ENCODE measurements at places on chromosomes 7 and 10.

DNA sequence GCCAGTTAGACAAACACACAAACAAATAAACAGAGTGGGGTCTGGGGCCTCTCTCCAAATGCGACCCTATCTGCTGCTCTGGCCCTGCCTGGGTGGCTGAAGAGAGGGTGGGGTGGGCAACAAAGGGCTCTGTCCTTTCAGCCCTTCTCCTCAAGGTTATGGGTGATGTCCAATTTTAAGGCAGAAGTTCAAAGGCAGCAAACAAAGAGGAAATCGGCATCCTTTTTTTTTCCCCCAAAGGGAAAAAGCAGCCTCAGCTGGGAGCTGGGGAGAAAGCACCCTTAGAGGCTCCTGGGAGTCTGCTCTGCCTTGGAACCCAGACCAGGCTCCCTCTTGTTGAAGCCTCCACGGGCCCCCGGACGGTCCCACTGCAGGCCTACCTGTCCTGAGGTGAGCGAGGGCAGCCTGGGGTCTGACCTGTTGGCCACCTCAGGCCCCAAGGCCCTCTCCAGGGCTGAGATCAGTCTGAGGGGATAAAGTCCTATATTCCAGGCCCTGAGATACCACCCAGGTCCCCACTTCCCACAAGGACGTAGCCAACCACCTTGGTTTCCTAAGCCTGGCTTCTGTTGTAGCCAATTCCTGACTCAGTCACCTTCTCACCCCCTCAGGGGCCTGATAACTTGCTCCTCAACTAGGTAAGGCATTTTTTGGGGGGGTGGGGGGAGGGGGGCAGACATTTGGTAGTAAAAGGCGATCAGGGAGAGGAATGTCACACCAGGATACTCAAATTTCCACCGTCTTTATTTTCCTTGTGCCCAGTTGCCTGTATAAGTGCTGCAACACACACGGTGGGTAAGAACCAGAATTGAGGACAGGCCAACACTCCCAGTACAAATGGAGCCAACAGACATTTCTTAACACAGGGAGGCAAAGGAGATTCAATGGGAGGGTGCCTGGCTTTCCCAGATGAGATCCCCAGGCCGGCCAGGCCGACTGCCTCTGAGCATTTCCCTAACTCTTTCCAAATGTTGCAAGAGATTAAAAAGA is 4.3 kb downstream of the HOXA11 start:
- no peak for DNase-seq

- no peak for DNase-seq
Measured at GRCh38 chr7:106795084-106795876, 69.8 kb upstream of the PIK3CG start.

DNA sequence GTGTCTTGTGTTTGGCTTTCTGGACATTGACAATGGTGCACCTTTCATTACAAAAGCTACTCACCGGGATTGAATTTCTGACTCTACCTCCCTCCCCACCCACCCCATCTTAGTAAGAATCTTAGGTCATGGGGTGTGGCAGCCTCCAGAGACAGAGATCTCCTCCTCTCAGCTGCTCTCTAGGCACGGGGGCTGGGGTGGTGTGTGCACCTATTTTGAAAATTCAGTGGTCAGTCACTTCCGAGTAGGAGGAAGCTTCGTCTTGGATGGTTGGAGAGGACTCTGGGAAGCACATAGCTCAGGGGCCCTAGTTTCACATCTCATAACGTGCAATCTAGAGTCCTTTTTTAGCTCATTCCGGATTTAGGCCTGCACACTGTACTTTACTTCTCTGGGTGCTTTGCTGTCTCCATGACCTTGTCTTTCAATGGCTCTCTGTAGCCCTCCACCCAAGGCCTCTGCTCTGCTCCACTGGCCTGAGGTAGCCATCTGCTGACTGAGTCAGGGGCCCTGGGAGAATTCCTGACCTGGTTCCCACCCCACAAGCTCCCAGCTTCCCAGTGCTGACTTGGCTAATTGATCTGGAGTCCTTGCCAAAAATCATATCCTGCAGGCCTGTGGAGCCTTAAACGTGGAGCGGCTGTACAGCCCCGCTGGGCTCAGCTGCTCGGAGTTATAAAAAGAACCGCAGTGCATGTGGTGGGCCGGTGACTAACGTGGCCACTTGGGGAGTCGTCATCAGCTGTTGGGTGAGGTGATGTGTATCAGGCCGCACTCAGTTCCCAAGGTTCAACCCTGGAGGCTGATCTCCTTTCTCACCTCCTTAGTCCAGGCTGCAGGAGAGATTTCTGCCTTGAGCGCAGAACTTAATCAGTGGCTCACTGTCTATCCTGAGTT is 19.3 kb upstream of the ADAMTS14 start:
- DNase-seq = peak; percentile 99

DNA sequence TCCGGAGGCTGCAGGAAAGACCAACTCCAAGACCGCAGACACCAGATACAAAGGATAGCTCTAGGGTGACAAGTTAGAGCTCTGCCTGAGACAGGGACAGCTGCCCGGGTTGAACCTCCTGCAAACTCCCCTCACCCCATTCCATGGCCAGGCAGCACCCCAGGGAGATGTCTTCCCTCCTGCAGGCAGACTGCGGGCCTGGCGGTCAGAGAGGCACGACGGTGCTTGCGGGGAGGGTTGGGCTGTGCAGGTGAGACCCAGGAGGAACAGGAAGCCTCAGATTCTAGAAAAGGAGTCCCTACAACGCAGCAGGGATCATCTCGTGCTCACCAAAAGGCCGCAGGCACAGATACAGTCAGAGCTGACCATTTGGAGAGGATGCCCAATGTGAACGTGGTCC is 34.6 kb downstream of the CARD11 start:
- no peak for DNase-seq

GRCh38 chr7:28130277-28130676 is 50.3 kb downstream of the JAZF1 start:
- peak; percentile 82 for DNase-seq

DNA sequence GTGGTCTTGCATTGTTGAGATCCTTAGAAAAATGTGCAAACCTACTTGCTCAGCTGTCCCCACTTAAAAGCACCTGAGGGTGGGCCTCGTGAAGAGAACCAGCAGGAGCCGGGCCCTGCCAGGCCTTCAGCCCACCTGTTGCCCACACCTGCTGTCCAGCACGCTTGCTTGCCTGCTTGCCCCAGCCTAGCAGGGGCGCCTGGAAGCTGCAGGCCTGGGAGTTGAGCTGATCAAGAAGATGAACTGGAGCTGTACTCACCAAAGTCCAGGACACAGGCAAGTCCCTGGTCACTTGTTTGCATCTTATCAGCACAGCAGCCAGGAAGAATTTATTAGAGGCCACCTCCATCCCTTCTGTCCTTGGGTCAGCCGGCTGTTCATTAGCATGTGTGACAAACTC is 23.2 kb downstream of the CYP26A1 start:
- DNase-seq = no peak

DNA sequence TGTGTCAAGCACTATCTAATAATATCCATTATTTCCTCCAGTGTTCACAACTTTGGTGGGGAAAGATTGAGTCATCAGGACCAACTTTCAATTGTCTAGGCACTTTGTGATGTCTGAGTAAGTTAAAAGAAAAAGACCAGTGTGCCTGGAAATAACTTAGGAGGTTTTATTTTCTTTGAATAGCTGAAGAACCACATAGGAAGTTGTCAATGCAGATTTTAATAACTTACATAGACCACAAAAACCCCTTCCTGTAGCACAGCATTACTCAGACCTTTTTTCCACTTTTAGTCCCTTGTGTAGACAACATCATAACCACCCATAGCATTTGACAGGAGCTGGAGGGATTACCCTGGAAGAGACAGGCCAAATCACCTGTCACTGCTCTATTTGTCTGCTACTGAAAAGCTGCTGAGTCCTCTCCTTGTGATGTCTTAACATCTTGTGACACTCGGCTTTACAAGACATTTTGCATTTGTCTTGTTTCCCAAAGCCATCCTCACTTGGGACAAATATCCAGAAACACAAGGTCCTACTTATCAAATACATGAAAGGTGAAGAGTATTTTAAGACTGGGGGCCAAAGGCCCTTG is 241.5 kb upstream of the PTER start:
- no peak for DNase-seq

GRCh38 chr10:63217120-63217605 is 84.0 kb downstream of the NRBF2 start:
- DNase-seq = no peak

GRCh38 chr10:73814896-73815718 is 3.7 kb upstream of the NDST2 start:
- DNase-seq = no peak

GRCh38 chr7:7989133-7989532 is 20.5 kb downstream of the GLCCI1 start:
- DNase-seq = no peak

DNA sequence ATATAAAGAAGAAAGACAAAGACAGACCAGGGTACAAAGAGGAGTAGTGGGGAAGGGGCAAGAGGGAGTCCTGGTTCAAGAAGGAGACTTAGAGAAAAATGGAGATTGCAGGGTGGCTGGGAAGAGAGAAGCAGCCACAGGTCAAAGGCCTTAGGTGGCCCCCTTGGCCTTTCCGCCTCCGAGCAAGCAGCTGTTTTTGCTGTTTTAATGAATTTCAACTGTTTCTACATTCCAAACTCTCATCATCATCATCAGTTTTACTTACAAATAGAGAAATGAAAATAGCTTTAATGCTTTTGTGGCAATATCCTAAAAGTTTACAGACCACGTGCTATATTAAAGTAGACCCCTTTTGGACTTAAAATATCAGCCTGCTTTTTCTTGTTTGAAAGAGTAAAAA is 399.7 kb downstream of the EXOC4 start:
- no peak for DNase-seq

GRCh38 chr7:28953633-28954032 is 4.5 kb downstream of the TRIL start:
- peak; percentile 18 for DNase-seq

DNA sequence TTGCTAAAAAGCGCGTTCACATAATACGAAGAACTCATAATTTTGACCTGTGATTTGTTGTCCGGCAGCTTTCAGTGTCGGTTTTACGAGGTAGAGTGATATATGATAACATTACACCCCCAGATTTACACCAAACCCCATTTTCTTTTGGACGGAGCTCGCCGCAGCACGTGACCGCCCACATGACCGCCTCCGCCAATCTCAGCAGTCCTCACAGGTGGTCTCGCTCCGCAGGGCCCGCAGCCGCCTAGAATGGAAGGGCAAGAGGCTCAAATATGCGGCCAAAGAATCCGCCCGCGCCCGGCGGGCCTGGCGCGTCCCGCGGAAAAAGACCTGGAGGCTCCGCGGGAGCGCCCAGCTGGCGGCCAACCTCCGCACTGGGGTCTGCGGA is at the start of gene HOXA7:
HOXA7 (minus strand) TSS at position 168 of the 391 bp plus-strand sequence; CDS start at position 38, 130 bp downstream.
- peak; percentile 88 for DNase-seq

DNA sequence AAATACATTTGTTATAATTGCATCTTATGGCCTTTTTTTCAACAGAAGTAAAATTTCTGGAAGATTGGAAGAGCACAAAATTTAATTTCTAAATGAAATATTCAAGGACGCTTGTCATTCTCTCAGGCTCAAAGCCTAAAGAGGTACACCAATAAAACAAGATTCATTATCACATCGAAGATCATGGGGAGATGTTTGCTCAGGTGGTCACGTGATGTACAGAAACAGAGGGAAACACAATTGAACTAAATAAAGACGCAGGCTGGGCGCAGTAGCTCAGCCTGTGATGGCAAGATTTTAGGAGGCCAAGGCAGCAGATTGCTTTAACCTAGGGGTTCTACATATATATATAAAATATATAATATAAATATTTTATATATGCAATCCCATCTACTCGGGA is 37.3 kb upstream of the TMEM254 start:
- DNase-seq = no peak

DNA sequence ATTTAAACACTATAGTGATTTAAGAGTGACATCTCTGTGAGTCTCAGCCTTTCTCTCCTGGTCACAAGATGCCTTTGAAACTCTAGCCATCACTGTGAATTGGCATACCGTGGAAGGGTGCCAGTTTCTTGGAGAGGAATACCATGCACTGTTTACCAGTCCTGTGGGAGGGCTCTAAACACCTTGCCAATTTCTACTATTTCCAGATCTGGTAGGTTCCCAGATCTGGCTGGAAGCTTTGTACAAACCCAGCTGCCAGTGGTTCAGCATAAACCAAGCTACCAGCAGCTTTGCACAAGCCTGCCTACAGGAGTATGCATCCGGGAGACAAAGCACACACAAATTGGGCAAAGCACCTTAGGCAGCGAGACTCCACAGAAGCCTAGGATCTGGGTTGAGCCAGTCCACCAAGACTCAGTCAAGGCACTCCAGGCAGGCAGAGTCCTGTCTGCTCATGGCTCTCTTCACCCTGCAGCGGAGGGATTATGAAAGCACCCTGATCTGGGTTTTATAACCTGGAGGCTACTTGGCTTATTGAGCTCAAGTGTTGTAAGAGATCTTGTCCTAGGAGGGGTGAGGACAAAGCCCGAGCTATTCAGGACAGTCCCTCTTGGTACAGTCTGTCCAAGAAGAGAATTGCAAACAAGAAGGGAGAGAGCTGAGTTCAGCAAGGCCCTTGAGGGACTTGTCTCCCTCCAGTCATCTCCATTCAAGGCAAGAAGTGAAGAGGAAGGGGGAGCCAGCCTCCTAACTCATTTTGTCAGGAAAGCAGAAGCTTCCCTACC is 23.6 kb downstream of the MCM10 start:
- no peak for DNase-seq

GRCh38 chr10:98086837-98087708 is 47.4 kb upstream of the R3HCC1L start:
- peak; percentile 29 for DNase-seq

GRCh38 chr7:638256-639011 is 88.1 kb upstream of the DNAAF5 start:
- no peak for DNase-seq

GRCh38 chr7:11430841-11431240 is 401.2 kb downstream of the THSD7A start:
- DNase-seq = no peak

- peak; percentile 21 for DNase-seq
Measured at GRCh38 chr10:132027423-132027983, 38.2 kb upstream of the JAKMIP3 start.

GRCh38 chr10:69232736-69233480 is 12.8 kb downstream of the HKDC1 start:
- DNase-seq = no peak

- DNase-seq = no peak
Measured at GRCh38 chr7:48636391-48637015, 287.8 kb upstream of the CDC14C start.

All from foreskin fibroblast (primary cell).